ENCODE measurements at places on chromosomes 6 and 20. TPM values are rescaled to one million over a fixed set of nuclear protein-coding genes. Genes with fewer than 3 reads are reported as not detected.

Gene RTEL1
- polyA plus RNA-seq: 12.2 TPM

GRCh38 chr6:52227495-52227894, 16.8 kb downstream of the IL17F start:
- DNase-seq: no peak

Gene DUSP15
- polyA plus RNA-seq: 3.0 TPM

DNA sequence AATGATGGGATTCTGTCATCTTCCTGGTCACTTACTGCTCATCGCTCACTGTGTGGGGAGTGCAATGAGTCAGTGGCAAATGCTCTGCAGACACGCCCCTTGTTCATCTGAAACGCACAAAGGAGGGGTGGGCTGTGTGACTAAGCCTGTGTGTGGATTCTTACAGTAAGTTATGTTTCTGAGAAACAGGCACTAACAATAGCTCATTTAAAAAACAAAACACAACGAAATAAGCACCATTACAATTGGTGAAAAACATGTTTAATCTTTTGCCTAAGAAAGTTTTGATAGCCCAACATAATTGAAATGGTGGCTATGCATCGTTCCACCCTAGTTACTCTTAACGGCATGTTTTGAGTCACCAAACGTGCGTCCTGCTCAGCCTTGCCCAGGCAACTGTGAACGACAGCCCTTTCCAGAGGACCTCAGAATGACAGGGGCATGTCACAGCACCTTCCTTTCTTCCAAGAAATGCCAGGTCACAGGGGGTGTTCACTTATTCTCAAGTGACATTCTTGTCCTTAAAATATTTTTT, 118.4 kb upstream of the SGK1 start:
- no peak for DNase-seq

Gene GGT7
- polyA plus RNA-seq: 21.1 TPM

Gene CDK19
- polyA plus RNA-seq: 14.8 TPM

- no peak for DNase-seq
Observed at GRCh38 chr20:32894711-32895355, 36.1 kb downstream of the EFCAB8 start.

Gene GABRR1
- polyA plus RNA-seq: 1.1 TPM

DNA sequence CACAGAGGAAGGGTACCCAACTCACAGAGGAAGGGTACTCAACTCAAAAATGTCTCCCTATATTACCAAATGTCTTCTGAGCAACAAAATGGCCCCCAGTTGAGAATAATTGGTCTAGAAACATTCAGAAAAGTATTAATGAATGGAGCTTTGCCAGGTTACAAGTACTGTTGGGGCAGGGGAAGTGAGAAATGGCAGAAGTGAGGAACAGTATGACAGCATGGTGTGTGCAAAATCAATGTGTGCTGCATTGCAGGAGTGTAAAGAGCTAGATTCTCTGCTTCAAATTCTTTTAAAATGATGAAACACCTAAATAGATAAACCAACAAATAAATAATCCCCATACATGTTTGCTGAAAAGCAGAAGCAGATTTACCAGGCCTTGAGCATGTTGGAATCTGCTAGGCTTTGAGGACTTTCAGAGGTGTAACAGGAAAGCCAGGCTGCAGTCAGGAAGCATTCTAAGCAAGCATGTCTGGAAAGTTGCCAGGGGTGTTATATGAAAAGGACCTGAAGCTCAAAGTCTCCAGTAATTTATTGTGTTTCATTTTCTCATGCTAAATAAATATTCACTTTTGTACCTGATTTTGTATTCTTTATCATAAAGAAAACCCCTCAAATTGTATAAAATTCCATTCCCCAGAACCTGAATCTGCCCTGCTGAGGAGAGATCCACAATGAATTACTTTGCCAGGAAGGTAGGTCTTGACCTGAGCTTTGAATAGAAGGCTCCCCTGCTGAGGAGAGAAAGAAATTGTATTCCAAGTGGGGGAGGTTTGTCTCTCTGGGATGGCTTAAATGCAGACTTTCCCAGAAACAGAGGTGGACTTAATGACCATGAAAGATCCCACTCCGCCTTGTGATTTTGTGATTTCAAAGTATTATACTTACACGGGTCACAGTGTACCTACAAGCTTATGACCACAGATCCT, 265.0 kb upstream of the MARCKS start:
- peak; percentile 35 for DNase-seq

- no peak for DNase-seq
Observed at GRCh38 chr6:5998711-5999687, 7.7 kb downstream of the NRN1 start.

DNA sequence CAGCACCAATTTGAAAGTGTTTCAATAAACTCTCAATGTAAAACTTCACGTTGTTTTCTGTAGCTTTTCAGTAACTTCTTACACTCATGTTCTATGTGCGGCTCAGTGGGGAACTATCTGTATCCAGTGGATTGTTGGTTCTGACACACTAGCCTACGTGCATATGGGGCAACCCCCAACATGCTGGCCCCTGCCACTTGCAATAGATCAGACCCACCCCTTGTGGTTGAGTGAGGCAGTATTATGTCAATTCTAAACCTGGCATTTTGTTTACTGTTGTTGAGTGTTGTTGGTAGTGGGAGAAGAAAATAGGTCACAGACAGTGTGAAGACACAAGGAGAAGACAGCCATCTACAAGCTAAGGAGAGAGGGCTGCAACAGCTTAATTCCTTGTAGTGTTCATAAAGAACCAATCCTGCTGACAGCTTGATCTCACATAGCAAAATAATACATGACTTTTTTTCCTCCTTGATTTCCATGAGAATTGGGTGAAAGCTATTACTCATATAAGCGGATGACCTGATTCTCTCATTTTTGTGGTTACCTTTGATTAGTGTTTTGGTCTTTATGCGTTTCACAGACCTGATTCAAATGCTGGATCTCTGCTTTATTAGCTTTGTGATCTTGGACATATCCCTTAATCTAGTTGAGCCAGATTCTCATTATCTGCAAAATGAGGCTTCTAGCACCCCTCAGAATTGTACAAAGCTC, 320.4 kb downstream of the LAMA2 start:
- no peak for DNase-seq
